ENCODE measurements at places on chromosomes 3 and 15. TPM values are rescaled to one million over a fixed set of nuclear protein-coding genes. Genes with fewer than 3 reads are reported as not detected.

BUB1B gene
- 1.4 TPM for polyA plus RNA-seq

SETD5 gene
- 35.3 TPM for polyA plus RNA-seq

ARRDC4 gene
- 23.8 TPM for polyA plus RNA-seq

ADGRG7 gene
- not detected for polyA plus RNA-seq

RGMA gene
- polyA plus RNA-seq, result 4.1 TPM

ZIC1 gene
- polyA plus RNA-seq, result not detected

Data from adrenal gland (tissue), 19 donors.